Effector memory CD8-positive, alpha-beta T cell (primary cell): ENCODE measurements at places on chromosomes 3 and 15.
A peak's percentile ranks its signal among the peaks of the same experiment; 100 is the strongest.

- no peak for DNase-seq
Observed at GRCh38 chr15:54206586-54207321, 228.5 kb downstream of the UNC13C start.

DNA sequence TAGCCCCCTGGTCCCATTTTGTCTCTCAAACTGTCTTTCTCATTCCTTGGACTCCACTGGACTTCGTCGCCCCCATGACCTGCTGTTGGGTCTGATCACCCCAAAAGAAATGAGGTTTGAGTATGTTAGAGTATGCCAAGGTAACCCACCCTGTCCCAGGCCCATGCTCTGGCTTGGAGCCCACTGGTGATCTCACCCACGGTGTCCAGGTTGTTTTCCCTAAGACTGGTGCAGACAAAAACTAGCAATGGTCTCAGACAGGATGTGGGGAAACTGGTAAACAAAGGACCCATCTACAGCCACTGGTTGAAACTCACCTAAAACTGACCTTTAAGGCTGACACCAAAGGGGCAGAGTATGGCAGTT lies 38.9 kb downstream of the EFCAB12 start:
- DNase-seq, result no peak

DNA sequence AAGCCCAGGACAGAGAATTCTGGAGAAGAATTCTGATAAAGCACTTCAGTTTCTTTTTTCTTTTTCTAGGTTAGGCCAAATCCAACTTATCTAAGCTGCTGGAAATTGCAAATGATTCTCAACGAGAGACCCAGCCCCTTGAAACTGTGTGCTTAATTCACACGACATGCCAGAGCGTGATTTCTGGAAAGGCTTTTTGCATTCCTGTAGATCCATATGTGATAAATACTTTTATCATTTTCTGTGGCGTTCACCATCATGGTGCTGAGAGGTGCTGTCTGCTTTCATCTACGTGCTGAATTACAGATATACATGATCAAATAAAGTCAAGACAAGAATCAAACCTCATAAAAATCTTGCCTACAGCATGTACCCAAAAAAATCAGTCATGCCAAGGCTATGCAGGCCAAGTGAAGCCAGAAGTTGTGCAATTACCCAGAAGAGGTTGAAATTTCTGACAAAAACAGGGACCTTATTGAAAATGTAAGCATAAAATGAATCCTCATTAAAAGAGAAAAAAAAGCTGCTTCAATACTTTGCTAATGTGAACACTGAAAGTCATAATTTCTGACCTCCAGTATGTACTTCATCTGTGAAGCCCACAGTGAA lies 10.8 kb upstream of the MEF2A start:
- DNase-seq, result no peak

- DNase-seq, result no peak
Observed at GRCh38 chr3:140023616-140024530, 88.9 kb downstream of the CLSTN2 start.

GRCh38 chr15:68578175-68578979 lies 416 bp upstream of the CORO2B start:
- peak; percentile 4 for DNase-seq

DNA sequence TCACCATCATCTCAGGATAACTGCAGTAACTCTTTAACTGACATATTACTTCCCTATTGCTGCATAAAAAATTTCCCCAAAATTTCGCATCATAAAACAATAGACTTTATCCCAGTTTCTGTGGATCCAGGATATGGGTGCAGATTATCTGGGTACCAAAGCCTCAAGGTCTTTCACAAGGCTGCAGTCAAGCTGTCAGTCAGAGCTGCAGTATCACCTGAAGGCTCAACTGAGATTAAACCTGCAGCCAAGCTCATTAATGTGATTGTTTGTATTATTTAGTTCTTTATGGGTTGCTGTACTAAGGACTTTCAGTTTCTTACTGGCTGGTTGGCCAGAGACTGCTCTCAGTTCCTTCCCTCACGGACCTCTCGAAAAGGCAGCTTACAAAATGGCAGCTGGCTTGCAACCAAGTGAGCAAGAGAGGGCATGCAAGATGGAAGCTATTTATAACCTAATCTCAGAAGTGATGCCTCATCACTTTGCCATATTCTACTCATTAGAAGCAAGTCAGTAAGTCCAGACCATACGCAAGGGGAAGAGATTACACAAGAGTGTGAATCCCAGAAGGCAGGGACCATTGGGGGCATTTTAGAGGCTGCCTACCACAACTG lies 54.9 kb downstream of the DCUN1D1 start:
- no peak for DNase-seq

GRCh38 chr3:16186086-16186485 lies 11.6 kb downstream of the GALNT15 start:
- no peak for DNase-seq
